NCI-H524 treated with DMSO at 0.1 percent for 48 hours (cell line): ENCODE measurements at places on chromosomes 2 and 18.

DNA sequence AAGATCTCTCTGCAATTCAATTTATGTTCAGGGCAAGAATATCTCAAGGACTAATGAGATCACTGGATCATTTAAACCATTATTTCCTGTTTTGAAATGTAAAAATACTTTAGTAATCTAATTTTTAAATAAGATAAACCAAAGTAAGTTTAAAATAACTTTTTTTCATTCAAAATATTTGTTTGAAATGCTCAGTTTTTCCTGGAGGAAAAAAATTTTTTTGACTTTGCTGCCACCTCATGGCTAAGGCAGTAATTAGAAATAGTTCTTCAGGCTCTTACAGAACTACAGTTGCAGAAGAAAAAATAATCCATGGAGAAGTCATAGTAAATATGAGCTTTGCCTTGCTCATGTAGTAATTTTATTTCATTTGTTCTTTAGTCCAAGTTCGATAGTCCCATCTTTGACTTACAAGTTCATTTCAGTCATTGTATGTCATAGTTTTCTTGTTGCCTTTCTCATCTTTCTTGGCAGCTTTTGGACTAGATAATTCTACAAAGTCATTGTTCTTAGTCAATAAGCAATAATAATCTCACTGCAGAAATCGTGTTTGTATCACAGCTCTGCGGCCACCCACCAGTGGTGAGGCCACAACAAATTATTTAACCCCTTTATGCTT is 127.4 kb downstream of the DPP4 start:
- no peak for DNase-seq

GRCh38 chr2:39618736-39619135 is 47.0 kb upstream of the TMEM178A start:
- no peak for DNase-seq

DNA sequence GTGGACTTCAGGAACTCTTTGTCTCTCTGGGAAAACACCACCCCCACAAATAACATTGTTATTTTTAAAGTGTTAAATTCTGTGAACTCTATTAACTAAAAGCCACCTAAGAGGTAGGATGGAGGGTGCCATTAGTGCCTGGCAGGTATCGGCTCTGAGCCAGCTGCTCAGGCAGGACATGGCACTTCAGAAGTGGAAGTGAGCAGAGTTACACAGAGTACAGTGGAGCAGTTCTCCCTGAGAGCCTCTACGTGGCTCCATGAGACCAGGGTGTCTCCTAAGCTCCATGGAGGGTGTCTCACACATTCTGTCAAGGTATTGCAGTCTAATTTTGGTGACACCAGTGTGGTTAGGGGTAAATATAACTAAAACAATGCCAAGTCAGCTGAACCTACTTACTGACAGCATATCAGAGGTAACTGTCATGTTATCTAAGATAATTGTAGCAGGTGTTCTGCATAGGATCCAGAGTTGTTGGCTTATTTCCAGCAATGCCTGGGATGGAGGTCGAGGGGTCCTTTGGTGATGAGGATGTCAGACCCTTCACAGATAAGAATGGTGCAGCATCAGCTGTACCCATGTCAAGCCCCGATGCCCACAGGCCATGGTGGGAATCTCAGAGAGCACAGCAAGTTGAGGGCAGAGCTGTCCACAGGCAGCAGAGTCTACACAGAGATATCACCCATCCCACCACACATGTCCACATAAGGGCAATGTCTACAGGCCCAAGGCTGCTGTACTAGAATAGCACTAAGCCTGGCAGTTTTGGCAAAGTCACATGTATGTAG is 8.6 kb upstream of the MALL start:
- DNase-seq: no peak

DNA sequence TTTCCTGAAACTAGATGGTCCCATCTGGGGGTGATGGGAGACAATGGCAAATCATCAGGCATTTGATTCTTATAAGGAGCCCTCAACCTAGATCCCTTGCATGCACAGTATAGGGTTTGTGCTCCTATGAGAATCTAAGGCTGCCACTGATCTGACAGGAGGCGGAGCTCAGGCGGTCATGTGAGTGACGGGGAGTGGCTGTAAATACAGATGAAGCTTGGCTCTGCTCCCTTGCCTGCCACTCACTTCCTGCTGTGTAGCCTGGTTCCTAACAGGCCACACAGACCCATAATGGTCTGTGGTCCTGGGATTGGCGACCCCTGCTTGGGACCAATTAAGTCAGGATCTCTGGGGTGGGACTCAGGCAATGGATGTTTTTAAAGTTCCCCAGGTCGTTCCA is 293.4 kb downstream of the ZNF521 start:
- DNase-seq: no peak

DNA sequence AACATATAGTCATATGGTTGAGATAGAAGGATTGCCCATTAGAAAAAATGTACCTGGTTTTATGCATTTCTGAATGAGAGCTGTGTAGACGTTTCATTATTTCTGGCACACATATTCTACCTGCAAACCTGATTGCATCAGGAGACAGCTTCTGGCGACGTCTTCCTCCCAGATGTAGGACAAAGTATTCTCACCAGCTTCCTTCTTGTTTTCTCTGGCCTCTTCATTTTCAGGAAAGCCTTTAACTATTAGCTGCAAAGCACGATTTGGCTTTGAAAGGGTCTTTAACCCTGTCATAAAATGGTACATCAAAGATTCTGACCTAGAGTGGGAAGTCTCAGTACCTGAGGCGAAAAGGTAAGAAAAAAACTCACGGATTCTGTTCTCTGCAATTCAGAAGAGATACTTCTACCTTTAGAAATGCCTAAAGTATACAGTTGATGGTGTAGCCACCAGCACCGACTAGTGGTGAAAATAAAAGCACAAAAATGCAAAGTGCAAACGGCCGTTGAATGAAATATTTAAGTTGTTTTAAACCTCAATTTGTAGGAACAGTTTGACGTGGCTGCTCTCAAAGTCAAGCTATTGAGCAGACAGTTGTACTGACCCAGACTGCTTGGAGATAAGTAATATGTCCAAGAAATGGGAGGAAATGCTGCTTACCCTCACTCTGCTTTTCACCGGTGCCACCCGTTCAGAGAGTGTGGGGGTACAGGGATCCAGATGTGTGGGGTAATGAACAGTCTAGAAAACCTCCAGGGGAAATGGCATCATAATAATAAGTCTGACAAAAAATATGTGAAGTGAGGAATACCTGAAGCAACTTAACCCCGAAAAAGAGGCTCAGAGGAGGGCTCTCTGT is 20.2 kb downstream of the IL18RAP start:
- no peak for DNase-seq

GRCh38 chr2:42743659-42743990 is 20.3 kb downstream of the OXER1 start:
- DNase-seq: no peak
